CD4-positive, alpha-beta T cell treated with Interferon alpha-2 for 1 hour (primary cell): ENCODE measurements at places on chromosomes 1 and 21.
A peak's percentile ranks its signal among the peaks of the same experiment; 100 is the strongest.

DNA sequence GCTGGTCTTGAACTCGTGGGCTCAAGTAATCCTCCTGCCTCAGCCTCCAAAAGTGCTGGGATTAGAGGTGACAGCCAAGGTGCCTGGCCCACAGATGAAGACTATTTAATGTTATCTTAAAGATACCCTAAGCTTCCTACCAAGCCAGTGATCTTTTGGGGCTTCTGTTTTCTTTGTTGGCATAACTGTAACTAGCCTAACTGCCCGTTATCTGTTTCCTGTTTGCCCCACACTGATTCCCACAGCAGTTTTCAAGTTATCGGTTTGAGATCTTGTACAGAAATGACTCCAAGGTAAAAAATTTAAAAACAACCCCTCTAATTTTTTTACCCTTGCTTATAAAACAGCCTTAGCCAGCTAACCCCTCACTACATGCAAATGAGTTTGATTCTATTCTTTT, 12.4 kb downstream of the SELL start:
- DNase-seq = no peak

DNA sequence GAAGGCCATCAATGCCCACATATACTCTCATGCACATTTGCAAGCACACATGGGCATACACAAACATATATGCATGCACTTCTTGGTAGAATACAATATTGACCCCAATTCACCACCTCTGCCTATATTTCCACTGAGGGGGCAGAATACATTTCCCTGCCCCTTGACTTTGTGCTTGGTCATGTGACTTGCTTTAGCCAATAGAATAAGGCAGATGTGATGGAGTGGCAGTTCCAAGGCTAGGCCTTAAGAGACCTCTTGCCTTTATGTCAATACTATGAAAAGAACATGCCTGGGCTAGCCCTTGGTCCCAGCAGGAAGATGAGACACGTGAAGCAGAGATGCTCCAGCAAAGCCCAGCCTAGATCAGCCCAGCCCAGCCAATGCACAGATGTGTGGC, 66.0 kb upstream of the GRIK3 start:
- no peak for DNase-seq

DNA sequence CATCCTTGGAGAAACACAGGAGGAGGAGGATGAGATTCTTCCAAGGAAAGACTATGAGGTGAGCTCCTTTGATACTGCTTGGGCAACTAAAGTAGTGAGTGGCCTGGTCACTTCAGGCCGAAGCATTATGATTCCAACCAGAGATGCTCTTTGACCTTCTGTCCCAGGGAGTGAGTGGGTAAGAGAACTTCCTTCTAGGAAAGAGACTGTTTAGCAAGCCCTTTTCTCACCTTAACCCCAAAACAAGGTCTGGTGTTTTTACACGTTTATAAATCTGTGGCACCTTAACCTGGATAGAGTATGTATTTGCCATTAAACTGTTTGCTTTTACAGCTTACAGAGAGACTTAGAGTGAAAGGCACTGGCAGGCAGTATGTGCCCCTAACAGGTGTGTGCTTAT, 1.1 kb downstream of the CLCN6 start:
- DNase-seq = no peak

DNA sequence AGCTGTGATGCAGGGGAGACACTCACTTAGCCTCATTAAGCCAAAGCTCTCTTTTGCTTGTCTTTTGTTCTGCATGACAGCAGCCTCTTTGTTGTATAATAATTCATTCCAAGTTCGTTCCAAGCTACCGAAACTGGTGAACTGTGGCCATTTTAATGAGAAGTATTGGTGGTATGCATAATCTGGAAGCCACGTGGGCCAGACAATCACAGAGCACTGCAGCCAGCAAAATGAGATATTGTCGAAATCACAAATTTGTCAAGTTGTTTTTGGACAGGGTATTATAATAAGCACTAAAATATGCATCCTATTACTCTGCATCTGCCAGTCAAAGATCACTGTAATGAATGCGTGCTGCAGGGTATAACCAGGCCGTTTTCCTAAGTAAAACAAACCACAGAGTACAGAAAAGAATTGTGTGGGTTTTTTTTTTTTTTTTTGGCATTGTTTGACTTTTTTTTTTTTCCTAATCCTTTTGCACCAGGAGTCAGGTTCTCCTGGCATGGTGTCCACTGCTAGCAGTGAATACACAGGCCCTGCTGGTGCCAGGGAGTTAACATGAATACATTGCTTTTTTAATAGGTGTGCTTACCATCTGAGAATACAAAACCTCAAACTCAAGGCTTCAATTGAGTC, 423.9 kb downstream of the PTBP2 start:
- no peak for DNase-seq

DNA sequence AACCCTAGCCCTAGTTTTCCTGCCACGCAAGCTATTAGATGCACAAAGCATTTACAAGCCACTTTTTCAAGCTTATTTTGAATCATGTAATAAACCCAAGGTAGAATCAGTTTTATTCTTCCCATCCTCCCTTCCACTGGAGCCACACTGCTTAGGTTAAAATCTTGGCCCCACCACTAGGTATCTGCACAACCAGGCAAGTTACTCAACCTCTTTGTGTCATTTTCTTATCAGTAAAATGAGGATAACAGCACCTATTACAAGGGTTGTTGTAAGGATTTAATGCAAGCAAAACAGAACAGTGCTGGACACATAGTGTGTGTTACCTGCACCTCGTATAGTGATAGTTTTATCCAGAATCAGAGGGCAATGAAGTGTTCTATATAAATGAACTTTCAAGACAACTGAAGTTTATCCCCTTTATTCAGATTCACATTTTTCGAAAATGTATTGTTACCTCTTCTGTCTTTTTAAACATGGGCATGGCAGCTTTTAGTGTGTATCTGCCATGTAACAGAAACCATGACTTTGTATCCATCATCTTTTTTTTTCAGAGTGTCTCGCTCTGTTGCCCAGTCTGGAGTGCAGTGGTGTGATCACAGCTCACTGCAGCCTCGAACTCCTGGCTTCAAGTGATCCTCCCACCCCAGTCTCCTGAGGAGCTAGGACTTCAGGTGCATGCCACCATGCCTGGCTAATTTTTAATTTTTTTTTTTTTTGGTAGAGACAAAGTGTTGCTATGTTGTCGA, 17.2 kb upstream of the TTC39A start:
- no peak for DNase-seq

DNA sequence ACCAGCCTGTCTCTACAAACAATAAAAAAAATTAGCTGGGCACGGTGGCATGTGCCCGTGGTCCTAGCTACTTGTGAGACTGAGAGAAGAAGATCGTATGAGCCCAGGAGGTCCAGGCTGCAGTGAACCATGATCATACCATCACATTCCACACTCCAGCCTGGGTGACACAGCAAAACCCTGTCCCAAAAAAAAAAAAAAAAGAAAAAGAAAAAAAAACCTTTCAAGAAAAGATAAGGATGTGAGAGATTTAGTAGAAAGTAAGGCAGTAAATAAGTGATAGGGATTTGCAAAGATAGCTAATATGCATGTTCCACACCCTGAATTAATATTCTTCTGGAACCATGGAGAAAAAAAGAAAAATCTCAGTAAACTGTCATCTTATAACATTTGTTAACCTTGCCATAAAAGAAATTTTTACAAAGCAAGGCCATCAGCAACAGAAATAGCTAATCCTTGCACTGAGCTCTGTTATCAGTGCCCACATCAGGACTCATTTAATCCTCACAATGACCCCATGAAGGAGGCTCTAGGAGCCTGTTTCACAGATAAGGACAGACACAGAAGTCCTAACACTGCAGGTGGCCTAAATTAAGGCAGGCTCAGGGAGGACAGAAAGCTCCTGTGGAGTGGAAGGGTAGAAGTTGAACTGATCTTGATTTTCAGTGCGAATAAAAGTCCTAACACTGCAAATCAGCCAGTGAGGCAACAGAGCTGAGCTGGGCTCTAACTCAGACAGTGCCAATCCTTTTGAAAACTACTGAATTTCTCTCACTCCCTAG, 7.6 kb downstream of the GNB1 start:
- DNase-seq = no peak

- no peak for DNase-seq
Observed at GRCh38 chr1:19512545-19512944, 27.2 kb upstream of the CAPZB start.

- DNase-seq = no peak
Observed at GRCh38 chr1:33320619-33321165, at the start of gene A3GALT2. Gene A3GALT2, minus strand, starts transcription at chr1:33321098. Its CDS starts 0 bp downstream, at chr1:33321098.

DNA sequence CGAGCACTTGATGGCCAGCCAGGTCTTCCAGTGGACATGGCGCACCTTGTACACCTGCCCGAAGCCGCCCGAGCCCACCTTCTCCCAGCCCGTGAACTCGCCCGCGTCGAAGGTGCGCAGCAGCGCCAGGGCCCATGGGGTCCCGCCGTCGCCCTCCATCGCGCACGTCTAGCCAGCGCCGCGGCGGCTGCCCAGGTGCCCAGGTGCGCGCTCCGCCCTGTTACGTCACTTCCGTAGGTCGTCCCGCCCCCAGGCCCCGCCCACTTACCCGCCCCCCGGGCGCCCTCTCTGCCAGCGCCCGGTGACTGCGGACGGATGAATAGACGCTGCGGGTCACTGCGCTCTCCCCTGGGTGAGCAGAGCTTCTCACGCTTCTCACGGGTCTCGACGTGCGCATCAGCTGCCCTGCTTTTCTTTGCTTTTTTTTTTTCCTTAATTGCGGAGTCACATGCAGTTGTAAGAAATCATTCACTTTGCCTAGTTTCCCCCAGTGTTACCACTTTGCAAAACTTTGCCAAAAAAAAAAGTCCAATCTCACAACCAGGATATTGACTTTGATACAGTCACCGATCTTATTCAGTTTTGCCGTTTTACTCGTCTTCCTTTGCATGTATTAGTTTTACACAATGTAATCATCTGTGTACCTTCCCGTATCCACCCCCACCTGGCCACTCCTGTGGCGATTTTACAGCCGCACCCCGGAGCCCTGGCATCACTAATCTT, at the start of gene RIPK4:
Gene RIPK4 (minus strand): TSS at position 170 of the 723 bp plus-strand sequence. CDS start 11 bp downstream, at position 159.
- DNase-seq = peak; percentile 74

GRCh38 chr1:111209622-111210021, 9.2 kb upstream of the DENND2D start:
- no peak for DNase-seq

DNA sequence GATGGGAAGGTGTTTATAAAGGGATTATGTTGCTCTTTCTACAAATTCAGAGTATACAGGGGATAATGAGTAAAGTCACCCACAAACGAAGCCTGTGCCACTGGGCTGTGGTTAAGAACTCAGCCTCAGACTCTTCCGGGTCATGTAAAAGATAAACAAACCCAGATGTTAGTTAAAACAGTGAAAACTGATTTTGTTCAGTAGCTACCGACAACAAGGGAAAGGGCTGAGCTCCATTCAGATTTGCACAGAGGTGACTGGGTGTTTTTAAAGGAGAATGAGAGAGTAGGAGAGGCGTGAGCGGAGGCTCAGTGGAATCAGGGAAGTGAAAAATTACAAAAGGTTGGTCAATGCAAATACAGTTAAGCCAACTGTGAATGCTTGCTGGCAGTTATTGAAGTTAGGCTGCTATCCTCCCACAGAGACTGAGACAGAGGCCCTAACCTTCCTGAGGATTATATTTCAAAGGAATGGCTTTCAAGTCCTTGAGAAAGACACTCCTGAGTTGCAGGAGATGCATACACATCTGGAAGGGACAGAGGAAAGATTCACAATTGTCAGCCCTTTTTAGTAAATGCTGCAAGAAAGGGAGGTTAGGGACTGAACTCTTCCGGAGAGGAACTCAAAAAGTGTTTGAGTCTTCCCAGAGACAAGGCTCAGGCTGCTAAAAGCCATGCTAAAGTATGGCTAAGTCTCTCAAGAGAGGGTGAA, 29.9 kb upstream of the SAMD13 start:
- no peak for DNase-seq

DNA sequence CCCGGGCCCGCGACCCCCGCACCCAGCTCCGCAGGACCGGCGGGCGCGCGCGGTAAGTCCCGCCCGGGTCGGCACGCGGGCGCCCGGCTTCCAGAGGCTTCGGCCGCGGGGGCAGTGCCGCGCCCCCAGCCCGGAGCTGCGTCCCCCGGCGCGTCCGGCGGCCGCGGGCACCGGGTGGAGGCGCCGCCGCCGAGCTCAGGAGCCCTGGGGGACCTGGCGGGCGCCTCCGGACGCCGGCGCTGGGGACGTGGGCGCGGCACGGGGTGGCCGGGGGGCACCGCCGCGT, 227 bp downstream of the NBL1 start:
- no peak for DNase-seq

- no peak for DNase-seq
Observed at GRCh38 chr1:200861937-200862647, 10.7 kb upstream of the GPR25 start.

DNA sequence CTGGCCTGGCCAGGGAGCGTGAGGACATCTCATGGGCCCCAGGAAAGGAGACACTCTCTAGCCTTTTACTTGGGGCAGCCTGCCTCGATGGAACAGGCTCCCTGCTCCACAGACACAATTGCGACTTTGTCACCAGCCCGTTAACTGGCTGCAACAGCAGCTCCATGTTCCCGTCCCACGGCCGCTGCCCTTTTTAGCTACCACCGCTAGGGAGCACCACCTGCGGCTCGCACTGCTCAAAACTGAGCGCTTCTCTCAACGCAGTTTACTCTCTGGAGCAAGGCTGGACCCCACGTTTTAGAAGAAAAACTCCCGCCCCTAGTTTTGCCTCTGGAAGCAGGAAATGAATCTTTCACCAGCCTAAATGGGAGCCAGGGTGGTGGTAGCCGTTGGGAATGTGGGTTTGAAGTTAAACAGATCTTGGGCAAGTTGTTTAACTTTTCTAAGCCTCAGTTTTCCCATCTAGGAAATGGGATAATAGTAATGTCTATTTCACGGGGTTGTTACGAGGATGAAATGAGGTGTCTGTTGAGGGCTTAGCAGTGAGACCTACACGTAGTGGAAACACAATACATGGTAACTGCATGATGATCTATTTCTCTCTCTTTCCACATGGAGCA, 3.5 kb upstream of the LRRC38 start:
- DNase-seq = no peak

- DNase-seq = no peak
Observed at GRCh38 chr1:55304229-55304740, 89.1 kb upstream of the USP24 start.

DNA sequence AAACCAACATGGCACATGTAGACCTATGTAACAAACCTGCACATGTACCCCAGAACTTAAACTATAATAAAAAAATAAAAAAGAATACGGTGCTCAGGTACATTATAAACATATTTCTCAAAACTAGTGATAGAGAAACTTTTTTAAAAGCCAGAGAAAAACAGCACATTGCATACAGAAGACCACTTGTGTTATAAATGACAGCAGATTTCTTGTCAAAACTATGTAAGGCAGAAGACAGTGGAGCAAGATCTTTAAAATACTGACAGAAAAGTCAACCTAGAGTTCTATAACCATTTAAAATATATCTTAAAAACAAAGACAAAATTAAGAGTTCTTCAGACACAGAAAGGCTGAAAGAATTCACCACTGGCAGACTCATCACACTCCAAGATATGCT, 144.7 kb downstream of the NEGR1 start:
- no peak for DNase-seq

GRCh38 chr1:2594001-2594640, 7.5 kb downstream of the PRXL2B start:
- no peak for DNase-seq
